Pancreas (tissue), 10 donors: ENCODE measurements at places on chromosomes 7 and 10. TPM values are rescaled to one million over a fixed set of nuclear protein-coding genes. Genes with fewer than 3 reads are reported as not detected.

Gene UNC5B
- 2.8 TPM for total RNA-seq

DNA sequence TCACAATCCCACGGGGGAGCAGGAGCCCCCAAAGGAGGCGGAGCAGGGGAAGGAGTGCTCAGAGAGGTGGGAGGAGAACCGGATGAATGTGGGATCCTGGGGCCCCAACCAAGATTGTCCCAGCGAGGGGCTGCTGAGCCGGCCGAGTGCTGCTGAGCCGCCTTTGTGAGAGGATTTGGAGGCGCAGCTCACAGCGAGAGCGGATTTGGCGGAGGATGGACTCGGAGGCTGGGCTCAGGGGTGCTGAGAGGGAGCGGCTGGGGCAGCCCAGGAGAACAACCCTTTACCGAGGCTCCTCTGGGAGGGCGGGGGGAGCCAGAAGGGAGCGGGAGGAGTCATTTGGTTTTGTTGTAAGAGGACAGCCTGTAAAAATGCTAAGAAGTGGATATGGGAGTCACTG lies 23.0 kb downstream of the GHRHR start:
- DNase-seq: no peak

DNA sequence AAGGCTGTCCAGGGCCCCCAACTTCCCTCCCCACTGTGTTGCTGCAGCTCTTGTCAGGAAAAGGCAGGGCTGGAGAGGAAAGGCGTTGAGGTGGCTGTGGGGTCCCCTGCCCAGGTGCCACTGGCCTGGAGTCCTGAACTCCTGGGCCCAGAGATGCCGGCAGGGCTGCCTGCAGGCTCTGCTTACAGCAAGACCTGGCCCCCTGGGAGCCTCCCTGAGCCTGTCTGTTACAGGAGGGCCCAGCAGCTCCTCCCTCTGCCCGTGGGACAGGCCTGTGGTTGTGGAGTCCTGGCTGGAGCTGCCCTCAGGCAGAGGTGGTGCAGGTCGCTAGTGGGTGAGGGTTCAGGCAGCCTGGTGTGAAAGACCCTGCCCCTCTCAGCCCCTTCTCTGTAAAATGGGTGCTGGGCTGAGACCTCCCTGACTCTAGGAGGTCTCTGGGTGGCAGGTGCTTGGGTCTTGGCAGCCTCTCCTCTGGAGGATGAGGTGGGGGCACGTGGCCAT lies 9.9 kb downstream of the ANTXRL start:
- no peak for DNase-seq

DNA sequence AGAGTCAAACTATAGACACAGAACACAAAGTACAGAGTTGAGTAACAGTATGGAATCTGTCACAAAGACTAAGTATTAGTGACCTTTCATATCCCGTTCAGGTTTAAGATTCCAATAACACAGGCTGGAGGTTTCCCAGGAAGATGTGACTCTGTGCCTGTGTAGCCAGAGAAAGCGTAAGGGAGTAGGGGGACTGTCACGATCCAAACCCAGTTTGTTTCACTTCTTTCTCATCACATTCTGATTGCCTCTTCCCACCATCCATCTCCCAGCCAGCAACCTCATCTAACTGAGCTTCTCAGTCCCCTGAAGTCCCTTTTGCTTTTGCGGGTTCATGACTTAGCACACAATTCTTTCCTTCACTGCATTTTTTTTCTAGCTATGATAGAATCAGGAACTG lies 76.4 kb upstream of the NPVF start:
- DNase-seq: no peak

Gene BEND7
- total RNA-seq: 22.8 TPM

Gene SFR1
- total RNA-seq: 3.3 TPM

- peak; percentile 69 for DNase-seq
Measured at GRCh38 chr7:88226886-88227516, 7.2 kb upstream of the SRI start.

GRCh38 chr7:37047260-37047659 lies 323.0 kb upstream of the AOAH start:
- DNase-seq: no peak

DNA sequence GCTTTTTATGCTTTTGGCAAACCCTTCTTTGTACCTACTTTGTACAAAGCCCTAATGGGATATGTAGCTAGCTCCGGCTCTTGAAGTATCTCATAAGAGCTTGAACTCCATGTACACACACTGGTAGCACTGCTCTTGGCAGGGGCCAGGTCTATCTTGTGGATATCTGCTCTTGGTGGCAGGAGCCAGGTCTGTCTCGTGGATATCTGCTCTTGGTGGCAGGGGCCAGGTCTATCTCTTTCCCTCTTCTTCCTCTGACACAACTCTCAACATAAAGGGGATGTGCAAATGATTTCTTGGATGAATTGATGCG lies 91.9 kb downstream of the WNT2 start:
- DNase-seq: no peak

Gene HSPA12A
- total RNA-seq: 4.7 TPM

Gene GPR37
- 0.87 TPM for total RNA-seq

Gene SEMA3E
- total RNA-seq: 1.8 TPM

GRCh38 chr7:7996568-7996967 lies 28.0 kb downstream of the GLCCI1 start:
- no peak for DNase-seq

GRCh38 chr7:38368191-38368605 lies 94.8 kb upstream of the TARP start:
- DNase-seq: peak; percentile 80

DNA sequence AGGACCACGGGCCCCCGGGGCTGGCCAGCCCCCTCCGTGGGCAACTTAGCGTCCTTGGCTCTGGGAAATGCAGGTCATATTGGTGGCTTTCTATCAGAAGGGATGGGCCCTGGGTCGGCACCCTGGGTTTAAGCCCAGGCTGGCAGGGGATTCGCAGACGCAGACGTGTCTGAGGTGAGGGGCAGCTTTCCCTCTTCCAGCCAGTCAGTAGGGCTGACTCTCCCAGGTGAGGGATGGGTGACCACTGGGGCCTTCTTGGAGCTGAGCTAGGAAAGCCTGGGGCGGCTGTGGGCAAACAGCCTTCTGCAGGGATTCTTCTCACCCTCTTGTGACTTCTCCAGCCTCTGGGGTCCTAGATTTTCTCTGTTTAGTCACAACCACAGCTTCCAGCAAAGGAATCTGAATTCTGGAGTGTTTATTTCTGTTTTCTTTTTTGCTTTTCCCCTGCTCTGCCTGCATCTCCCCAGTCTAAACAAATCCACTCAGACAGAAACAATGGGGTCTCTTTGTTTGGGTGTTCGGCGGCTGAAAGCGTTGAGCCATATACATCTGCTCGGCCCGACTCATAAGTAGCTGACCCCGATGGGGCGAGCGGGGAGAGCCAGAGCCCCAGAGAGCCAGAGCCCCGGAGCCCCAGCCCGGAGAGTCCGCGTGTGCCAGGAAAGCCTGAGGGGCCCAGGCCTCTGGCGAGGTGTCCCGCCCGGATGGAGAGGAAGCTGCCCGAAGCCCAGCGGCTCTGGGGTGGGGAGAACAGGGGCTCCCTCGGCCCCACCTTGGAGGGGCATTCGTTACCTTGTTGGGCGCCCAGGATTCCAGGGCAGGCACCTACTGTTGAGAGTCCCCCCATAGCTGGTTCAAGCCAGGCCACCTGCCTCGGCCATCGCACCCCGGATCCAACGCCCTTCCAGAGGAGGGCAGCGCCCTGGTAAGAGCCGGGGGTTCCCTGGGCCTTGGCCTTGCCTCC lies 2.0 kb downstream of the MNX1 start:
- peak; percentile 82 for DNase-seq

GRCh38 chr10:69577268-69578232 lies 4.3 kb upstream of the NEUROG3 start:
- DNase-seq: no peak

- no peak for DNase-seq
Measured at GRCh38 chr10:1454951-1455350, 282.4 kb downstream of the ADARB2 start.

Gene TDRD1
- 1.8 TPM for total RNA-seq

DNA sequence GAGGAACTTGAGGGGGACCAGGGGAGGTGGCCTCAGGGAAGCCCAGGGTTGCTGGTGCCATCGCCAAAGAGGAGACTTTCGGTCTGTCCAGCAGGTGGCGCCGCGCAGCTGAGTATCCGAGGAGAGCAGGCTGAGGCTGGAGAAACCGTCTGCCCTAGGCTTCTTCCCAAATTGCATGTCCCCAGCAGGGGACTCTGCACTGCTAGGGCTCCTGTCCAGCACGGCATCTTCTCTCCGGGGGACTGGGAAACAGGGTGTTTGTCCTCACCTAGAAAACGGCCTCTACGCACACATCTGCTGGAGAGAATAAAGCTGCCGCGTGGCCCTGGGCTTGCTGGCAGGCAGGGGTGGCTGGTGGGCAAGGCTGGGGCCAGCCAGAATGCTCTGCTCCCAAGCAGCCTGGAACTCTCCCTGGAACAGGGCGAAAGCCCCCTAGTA lies 161.9 kb downstream of the SH2D4B start:
- peak; percentile 81 for DNase-seq

Gene TACC2
- 17.9 TPM for total RNA-seq

- no peak for DNase-seq
Measured at GRCh38 chr7:94223375-94224084, 171.2 kb upstream of the COL1A2 start.

Gene ENO4
- 0.24 TPM for total RNA-seq

DNA sequence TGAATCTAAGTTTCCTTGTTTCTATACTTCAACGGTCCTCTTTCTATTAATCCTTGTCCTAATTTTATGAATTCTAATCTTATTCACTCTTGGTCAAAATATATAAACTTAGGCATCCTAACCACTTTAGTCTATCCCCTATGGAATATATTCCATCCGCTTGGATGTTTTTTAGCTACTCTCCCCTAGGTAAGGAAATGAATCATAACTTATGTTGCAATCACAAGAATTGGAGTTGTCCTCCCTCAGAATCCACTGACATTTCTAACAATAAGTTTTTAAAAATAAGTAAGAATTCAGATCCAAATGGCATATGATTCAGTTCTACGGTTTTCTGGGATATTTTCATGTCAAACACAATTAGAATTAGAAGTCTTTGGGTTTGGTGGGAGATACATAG lies 1081.6 kb downstream of the SORCS1 start:
- no peak for DNase-seq

Gene NPSR1
- total RNA-seq: not detected

Gene AKR1C2
- 3.2 TPM for total RNA-seq

GRCh38 chr10:44467090-44467489 lies 82.2 kb upstream of the CXCL12 start:
- DNase-seq: no peak

Gene CLEC2L
- not detected for total RNA-seq

DNA sequence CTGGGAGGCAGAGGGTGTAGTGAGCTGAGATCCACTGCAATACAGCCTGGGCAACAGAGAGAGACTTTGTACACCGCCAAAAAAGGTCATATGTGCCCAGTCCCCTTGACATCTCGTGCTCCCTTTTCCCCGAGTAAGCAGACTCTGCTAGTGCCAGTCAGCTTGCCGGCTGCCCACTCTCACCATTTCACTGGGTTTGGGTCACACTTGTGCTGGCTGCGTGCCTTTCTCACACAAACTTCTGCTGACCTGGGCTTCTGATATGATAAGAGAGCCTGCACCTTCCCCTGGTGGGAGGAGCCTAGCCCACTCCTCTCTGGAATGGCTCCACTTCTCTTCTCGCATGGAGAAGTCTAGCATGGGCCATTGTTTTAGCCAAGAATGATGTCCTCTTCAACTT lies 53.4 kb downstream of the MPP7 start:
- DNase-seq: peak; percentile 28

DNA sequence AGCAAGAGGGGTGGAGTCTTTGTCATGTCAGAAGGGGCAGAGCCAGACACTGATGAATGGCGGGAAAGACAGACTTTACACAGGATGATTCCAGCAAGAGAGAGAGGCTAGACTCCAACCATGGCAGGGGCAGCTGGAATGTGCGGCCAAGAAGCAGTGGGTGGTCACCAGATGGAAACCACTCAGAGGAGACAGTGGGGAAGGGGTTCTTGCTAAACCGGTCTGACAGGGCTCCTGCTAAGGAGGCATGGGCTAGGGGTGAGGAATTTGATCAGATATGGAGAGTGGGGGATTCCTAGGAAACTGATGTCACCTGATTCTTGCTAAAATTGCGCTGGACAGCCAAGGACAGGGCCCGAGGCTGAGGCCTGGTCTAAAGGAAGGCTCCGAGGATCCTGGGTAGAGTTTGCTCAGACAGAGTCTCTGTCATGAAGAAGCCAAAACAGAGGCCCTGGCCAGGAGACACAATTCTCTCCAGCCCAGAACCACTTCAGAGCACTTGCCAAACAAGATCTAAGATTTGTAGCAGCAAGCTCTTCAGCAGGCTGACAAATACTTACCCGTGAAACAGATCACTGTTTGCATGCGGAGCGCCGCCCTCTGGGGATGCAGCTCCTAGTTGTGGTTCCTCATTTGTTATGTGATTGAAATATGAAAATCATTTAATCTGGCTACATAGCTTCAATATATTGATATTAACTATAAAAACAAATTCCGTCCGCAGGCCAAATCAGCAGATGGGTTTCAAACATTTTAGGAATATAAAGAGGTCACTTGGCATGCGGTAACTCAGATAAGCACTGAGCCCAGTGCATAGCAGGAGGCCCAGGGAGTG lies 377.0 kb downstream of the TCERG1L start:
- peak; percentile 9 for DNase-seq

- no peak for DNase-seq
Measured at GRCh38 chr10:74061104-74061503, 63.2 kb downstream of the VCL start.

DNA sequence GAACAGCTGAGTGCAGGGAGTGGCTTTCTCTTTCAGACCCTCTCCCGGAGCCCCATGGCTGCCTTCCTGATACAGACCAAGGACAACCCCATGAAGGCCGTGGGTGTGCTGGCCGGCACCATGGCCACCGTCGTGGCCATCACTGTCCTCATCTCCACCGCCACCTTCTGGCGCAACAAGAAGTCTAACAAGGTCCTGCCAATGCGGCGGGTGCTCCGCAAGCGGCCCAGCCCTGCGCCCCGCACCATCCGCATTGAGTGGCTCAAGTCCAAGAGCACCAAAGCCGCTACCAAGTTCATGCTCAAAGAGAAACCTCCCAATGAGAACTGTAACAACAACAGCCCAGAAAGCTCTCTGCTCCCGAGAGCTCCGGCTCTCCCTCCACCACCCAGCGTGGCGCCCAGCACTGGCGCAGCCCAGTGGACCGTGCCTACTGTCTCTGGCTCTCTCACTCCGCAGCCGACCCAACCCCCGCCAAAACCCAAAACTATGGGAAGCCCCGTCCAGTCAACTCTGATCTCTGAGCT lies 11.2 kb downstream of the LRIT2 start:
- no peak for DNase-seq

- DNase-seq: no peak
Measured at GRCh38 chr7:34190299-34190698, 285.0 kb downstream of the BMPER start.

GRCh38 chr10:47349516-47349915 lies 1.4 kb downstream of the RBP3 start:
- DNase-seq: no peak

Gene SPRN
- 0.03 TPM for total RNA-seq
